ENCODE measurements at places on chromosomes 6 and 20.

DNA sequence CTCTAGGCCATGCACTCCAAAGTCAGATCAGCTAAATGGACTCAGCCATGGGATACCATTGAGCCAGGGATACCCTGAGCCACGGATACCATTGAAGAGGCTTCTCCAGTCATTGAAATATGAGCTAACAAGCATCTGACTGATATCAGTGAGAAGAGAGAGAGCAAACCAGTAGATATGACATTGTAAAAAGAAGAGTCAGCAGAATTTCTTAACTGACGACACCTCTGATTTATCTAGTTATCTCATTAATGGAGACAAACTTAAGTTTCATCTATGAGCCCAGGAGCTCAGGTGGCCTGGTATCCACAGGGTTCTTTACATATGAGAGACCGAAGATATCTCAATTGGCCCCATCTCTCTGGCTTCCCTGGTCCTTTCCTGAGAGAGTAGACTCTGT is 140.6 kb downstream of the TBC1D7 start:
- H3K36me3 ChIP-seq: no peaks in the 10 kb centered on the region
- no peak overlapping the region for H3K27ac ChIP-seq
- peaks cover 6% of the 10 kb centered on the region for H3K27me3 ChIP-seq
- H3K4me1 ChIP-seq: no peaks in the 10 kb centered on the region

DNA sequence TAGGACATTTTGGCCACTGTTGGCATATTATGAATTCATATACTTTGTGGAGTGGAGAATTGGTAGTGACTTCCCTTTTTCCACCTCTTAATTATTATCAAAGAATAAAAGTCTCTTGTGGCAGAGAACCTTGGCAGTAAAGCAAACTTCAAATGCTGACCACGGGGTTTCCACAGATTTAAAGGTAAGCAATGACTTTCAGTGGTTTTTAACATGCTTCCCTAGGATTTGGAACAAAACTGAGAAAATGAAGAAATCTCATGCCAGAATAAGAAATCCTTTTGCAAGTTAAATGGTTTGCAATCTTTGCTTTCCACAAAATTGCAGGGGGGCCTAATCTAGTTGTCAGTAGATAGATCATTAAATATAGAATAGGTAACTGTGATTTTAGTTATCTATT is 2.0 kb upstream of the SDC4 start:
- H3K27ac ChIP-seq: no peak overlapping the region
- DNase-seq: no peak
- no peaks in the 10 kb centered on the region for H3K36me3 ChIP-seq
- no peak overlapping the region for H3K4me3 ChIP-seq
- H3K4me1 ChIP-seq: peaks cover 8% of the 10 kb centered on the region

GRCh38 chr6:89360415-89360999 is 8.0 kb upstream of the UBE2J1 start:
- H3K4me3 ChIP-seq: no peak overlapping the region
- H3K27me3 ChIP-seq: peaks cover 4% of the 10 kb centered on the region
- DNase-seq: no peak

DNA sequence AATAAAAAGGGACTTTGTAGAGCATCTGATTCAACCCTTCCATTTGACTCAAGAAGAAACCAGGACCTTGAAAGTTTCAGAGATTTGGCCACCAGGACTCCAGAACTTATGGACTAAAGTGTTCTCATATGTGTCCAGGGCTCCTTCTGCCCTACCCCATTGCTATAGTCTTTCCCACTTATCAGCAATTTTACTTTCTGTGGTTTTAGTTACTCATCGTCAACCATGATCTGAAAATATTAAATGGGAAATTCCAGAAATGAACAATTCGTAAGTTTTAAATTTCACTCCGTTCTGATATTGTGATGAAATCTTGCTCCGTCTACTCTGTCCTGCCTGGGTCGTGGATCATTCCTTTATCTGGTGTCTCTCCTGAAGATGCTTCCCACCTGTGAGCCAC is 259.8 kb downstream of the PHACTR1 start:
- no peak overlapping the region for H3K4me3 ChIP-seq
- H3K36me3 ChIP-seq: no peaks in the 10 kb centered on the region
- H3K27me3 ChIP-seq: no peaks in the 10 kb centered on the region
- no peak for DNase-seq

DNA sequence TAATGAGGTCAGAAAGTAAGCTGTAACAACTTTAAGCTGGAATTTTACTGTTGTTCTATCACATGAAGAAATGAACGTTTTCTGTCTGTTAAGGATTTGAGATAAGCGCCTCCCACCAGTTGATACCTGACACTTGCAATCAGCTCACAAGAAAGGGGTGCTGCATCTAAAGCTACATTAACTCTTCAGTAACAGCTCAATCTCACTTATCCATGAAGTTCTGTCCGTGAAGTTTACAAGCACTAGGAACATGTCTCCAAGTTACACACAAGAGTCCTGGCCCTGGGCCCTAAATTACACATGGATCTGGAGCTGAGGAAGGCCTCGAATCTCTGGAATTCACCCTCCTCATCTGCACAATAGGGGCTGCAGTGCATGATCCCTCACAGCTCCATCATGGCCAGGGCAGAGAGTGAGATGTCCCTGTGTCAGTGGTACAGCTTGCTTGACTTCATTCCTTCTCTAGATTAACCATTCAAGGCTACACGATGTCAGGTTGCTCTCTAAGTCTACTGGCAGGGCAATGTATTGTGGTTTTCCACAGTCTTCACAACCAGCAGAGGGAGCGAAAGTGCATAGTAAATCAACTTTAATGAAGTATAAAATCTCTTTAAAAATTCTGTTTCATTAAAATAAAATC is 182.4 kb upstream of the MCHR2 start:
- no peak for DNase-seq
- no peak overlapping the region for H3K4me3 ChIP-seq
- H3K4me1 ChIP-seq: no peaks in the 10 kb centered on the region
- H3K27ac ChIP-seq: no peak overlapping the region
- H3K36me3 ChIP-seq: no peaks in the 10 kb centered on the region

DNA sequence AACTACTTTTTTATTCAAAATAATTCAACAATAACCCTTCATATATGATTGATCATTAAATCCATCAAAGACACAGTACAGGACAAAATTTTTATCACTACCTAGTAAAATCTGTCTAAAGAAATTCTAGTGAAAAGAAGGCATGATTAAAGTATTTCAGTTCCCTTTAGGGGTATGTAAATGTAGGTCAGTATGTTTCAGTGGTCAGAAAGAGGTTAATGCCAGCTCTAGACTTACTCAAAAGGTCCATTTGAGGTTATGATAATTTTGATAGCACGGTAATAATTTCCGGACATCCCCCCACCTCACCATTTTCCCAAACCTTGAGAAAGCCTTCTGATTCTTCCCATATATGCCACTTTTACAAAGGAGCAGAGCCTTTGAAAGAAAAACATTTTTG is 193.5 kb upstream of the ID4 start:
- no peaks in the 10 kb centered on the region for H3K36me3 ChIP-seq
- H3K4me3 ChIP-seq: no peak overlapping the region
- H3K27me3 ChIP-seq: no peaks in the 10 kb centered on the region
- no peaks in the 10 kb centered on the region for H3K4me1 ChIP-seq

- no peak overlapping the region for H3K4me3 ChIP-seq
- peaks cover 11% of the 10 kb centered on the region for H3K27me3 ChIP-seq
- H3K36me3 ChIP-seq: no peaks in the 10 kb centered on the region
- H3K4me1 ChIP-seq: no peaks in the 10 kb centered on the region
- H3K27ac ChIP-seq: no peak overlapping the region
These were observed 829 bp upstream of the NOTCH4 start for GRCh38 chr6:32224696-32225095.

GRCh38 chr6:119627908-119628669 is 278.5 kb upstream of the MAN1A1 start:
- H3K27me3 ChIP-seq: no peaks in the 10 kb centered on the region
- no peak overlapping the region for H3K4me3 ChIP-seq
- no peak overlapping the region for H3K27ac ChIP-seq
- no peak for DNase-seq
- H3K4me1 ChIP-seq: no peaks in the 10 kb centered on the region
- H3K36me3 ChIP-seq: no peaks in the 10 kb centered on the region

DNA sequence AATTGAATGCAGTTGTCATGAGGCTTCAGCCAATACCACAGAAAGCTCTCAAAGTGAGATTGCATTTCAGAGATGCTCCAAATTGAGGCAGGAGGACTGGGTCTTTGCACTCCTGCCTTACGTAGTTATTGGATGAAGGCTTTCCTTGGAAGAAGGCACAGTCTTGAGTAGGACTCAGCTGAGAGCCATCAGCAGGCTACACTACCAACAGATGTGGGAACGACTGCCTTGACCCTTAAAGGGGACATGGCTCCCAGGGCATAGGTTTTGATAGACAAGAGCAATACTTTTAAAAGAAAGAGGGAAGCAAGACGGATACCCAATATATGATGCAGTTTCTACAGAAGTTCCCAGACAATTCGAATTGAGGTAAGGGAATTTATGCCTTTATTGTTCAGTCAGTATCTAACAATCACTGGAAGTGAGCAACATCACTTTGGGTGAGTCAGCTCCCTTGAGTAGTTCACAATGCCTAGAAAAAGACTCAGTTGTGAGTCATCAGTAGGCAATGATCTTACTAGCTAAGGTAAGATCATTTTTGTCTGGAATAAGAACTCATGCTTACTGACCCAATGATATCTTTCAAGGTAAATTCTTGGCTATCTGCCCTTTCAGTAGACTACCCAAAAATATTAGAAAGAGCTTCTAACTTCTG is 390.8 kb downstream of the GJA1 start:
- no peak overlapping the region for H3K27ac ChIP-seq
- no peaks in the 10 kb centered on the region for H3K36me3 ChIP-seq
- no peaks in the 10 kb centered on the region for H3K27me3 ChIP-seq

- no peaks in the 10 kb centered on the region for H3K36me3 ChIP-seq
- no peak overlapping the region for H3K4me3 ChIP-seq
- no peak for DNase-seq
- peaks cover 17% of the 10 kb centered on the region for H3K27me3 ChIP-seq
- peaks cover 9% of the 10 kb centered on the region for H3K4me1 ChIP-seq
These were observed 46.7 kb downstream of the SLC35D3 start for GRCh38 chr6:136968837-136969236.

GRCh38 chr6:77173472-77174074 is 289.7 kb downstream of the HTR1B start:
- no peak for DNase-seq
- no peaks in the 10 kb centered on the region for H3K36me3 ChIP-seq
- H3K4me1 ChIP-seq: no peaks in the 10 kb centered on the region
- no peak overlapping the region for H3K27ac ChIP-seq
- H3K27me3 ChIP-seq: no peaks in the 10 kb centered on the region

DNA sequence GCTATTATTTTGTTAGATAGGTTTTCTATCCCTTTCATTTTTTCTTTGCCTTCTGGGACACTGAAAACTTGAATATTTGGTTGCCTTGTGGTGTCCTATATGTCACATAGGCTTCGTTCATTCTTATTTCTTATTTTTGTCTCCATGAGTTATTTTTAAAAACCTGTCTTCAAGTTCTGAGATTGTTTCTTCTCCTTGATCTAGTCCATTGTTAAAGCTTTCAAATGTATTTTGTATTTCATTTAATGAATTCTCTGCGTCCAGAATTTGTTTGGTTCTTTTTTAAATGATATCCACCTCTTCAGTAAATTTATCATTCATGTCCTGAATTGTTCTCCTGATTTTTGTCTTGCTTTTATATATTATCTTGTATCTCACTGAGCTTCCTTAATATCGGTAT is 243.2 kb upstream of the BMP2 start:
- DNase-seq: no peak
- no peaks in the 10 kb centered on the region for H3K36me3 ChIP-seq
- no peaks in the 10 kb centered on the region for H3K27me3 ChIP-seq
- no peaks in the 10 kb centered on the region for H3K4me1 ChIP-seq
- no peak overlapping the region for H3K4me3 ChIP-seq

- DNase-seq: no peak
- no peaks in the 10 kb centered on the region for H3K4me1 ChIP-seq
- H3K27ac ChIP-seq: no peak overlapping the region
- H3K36me3 ChIP-seq: peaks cover 11% of the 10 kb centered on the region
These were observed 37.0 kb downstream of the NDUFAF5 start for GRCh38 chr20:13821876-13822275.
